ENCODE measurements at places on chromosomes 3 and 15.

- peak; percentile 37 for DNase-seq
Measured at GRCh38 chr3:105853801-105854432, 14.9 kb downstream of the CBLB start.

DNA sequence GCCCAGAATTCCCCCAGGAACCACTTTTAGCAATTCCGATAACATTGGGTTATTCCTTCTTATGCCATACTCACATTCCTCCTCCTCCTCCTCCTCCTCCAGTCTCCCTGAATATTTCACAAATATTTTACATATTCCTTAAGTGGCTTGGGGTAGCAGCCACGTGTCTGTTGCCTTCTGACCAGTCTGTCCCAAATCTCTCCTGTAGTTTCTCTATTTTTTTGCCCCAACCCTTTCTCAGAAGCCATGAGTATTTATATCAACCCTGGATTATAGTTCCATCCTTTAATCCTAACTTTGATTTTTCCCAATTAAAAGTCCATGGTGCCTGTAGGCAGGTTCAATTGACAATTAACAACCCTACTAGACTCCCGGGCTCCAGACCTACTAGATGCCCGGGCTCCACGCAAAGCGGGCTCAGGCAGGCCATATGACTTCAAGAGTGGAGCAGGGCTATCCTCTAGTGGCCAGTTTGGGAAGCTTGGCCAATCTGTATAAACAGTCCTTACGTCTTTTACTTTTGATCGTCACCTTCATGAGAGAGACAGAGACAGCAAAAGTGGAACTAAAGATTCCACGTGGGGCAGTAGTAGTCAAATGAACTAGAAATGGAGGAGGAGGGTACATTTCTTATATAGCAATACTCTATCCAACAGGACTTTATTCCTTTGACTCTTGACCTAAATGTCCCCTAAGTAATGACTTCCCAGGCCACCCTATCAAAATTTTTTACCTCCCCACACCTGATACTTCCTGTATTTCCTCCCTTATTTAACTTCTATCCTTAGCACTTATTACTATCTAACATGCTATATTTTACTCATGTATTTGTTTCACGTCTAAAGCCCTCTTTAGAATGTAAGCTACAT is 69.7 kb downstream of the USF3 start:
- DNase-seq: peak; percentile 49

DNA sequence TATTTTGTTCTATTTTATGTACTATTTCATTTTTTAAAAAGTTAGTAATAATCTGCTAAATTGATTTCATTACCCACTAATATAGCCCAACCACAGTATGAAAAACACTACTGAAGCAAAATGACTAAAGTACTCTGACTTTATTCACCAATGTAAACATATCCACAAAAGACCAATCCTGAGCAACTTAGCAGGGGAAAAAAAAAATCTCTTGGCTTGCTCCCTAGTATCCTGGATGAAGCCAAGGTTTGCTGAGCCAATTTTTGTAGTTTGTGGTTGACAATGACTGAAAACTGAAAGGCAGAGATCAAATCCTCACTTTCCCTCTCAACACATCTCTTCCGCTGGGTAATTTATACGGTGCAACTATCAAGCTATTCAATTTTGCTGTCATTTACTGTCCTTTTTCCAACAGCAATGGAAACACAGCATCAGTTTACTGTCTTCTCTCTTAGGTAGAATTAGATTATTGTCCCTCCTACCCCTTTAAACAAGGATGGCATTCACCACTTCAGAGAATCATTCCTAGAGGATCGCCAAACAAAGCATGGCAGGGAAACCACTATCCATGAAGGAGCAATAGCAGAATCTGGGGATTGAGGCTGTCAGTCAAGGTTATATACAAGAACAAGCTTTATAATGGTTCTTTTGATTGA is 149.7 kb downstream of the THRB start:
- no peak for DNase-seq

DNA sequence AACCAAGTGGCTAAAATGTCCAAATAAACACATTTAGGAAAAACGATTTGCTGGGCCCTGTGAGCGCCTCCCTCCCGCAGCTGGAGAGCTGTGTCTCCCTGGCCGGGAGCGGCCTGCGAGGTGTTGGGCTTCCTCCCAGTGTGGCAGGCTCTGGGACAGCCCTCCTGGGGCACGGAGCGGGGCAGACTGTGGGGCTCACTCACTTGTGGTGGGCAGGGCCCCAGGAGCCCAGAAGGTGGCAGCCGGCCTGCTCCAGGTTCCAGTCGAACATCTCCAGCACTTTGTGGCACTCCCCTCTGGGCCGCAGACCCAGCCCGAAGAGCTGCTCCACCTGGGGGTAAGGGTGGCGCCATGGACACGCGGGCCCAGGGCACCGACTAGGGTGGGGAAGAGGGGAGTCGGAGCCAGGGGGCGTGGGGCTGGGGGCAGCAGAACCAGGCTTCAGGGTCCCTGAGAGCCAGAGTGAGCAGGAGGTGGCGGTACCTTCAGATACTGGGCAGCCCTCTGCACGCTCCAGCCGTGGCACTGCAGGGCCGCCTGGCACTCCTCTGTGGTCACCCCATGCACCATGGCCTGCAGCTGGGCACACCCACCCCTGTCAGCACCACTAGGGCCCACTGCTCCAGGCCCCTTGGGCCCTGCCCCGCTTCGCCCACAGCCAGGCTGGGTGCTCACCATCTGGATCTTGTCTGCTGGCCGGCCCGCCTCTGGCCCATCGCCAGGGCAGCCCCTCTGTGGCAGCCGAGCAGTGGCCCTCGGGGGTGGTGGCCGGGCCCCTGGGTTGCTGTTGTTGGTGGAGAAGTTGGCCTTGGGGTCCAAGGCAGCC is 41.5 kb downstream of the TNK2 start:
- DNase-seq: no peak

DNA sequence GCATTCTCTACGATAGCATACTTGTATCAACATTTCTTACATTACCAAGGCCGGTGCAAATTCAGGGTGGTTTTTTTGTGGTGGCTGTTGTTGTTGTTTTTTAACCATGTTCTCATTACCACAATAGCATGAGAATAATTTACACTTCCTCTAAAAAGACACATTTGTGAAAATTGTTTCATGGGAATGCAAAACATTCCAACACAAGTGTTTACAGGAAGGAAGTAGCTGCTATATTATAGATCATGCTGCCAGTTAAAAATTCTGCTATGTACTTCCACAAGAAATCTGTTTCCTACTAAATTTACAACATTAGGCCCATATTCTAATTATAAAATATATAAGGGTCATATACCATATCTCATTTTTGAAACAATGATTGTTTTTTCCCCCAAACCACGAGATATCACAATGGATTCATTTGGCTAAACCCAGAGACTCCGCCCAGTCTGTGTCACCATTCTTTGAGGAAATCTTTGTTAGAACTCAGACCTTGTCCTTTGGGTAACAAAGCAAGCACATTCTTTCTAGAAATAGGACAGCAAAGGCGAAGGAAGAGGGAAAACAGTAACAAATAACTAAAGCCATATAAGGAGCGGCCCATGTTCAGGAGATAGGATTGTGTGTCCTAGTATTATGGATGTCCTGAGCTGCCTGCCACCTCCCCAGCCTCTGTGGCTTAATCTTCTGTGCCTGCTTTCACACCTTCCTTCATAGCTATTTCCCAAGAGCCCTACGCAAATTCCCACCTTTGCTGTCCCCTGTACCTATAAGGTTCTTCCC is 60.1 kb downstream of the UACA start:
- no peak for DNase-seq

- DNase-seq: no peak
Measured at GRCh38 chr3:58404396-58404795, 29.2 kb downstream of the PDHB start.

DNA sequence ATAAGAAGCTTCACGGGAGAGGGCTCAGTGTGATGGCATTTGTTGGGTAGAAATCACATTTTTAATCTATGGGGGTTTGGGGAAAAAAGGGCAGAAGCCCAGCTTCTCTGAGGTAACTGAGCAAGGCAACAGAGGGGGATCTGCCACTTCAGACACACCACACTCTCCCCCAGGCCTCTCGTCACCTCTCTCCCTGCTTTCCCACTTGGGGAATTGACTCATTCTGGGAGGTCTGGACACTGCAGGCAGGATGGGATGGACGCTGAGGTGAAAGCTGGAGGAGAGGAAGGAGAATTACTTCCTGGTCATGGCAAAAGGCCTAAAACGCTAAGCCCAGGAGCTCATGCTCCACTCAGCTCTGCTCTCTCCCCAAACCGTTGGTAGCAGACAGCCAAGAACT is 33.2 kb downstream of the MYO5C start:
- DNase-seq: peak; percentile 27

DNA sequence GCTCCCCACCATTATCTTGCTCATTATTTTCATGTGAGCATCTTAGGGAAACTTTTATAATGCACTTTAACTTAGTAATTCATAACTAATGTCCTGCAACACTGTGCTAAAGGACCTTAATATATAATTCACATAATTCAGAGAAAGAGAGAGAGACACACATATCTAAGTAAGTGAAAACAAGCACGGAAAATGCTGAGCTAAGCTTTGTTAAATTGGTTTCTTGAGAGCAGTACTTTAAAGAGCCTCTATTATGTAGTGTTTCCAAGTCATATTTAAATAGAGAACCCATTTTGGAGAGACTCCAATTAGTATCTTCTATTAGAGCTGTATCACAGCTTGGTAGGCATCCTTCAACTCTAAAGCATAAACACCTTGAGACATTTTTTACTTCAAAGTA is 354.1 kb upstream of the SOX14 start:
- DNase-seq: no peak

DNA sequence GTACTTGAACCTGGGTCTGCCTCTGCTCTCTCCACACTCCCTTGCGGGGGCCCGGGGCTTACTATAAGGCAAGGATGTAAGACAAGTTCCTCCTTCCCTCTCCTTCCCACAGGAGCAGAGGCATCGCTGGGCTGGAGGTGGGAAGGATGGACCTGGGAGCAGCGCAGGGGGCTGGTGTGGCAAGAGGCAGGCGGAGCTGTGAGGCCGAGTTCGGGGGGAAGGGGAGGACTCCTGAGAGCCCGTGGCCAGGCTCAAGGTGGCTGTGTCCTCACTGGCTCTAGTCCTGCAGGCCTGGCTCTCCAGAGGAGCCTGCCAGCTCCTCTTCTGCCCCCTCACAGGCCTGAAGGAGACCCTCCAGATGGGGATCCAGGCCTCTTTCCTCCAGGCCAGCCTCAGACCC is 1.0 kb upstream of the NR2E3 start:
- no peak for DNase-seq

DNA sequence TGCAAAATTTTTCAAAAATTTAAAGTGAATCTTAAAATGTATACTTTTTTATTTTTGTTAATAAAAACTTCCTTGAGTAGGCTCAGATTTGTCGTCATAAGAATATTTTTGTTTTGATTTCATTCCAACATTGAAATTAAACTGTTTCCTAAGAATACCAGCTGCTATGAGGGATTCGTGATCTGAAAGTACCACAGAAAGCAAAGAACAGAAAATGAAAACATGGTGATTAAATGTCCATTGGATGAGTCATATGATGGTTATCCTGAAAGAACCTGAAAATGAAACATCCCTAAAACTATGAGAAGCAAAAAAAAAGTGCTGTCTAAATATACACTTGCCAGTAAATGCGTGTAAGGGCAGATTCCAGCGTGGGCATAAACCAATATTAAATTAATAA is 143.8 kb downstream of the GMNC start:
- no peak for DNase-seq

- no peak for DNase-seq
Measured at GRCh38 chr3:32121137-32121536, 14.7 kb downstream of the GPD1L start.

- DNase-seq: no peak
Measured at GRCh38 chr3:9810433-9810770, 340 bp downstream of the TTLL3 start.

DNA sequence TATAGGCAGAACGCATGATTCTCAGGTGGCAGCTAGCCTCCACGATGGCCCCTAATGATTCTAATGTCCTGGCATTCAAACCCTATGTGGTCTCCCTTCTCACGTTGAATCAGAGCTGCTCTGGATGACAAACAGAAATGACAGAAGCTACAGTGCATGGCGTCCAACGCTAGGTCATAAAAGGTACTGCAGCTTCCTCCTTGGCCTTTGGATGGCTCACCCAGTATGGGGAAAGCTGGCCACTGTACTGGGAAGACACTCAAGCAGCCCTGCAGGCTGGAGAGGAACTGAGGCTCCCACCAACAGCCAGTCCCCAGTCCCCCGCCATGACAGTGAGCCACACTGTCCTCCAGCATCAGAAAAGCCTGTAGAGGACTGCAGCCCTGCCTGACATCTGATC is 286.3 kb downstream of the FAM43A start:
- no peak for DNase-seq

GRCh38 chr3:154792828-154793227 is 287.3 kb upstream of the MME start:
- DNase-seq: no peak

DNA sequence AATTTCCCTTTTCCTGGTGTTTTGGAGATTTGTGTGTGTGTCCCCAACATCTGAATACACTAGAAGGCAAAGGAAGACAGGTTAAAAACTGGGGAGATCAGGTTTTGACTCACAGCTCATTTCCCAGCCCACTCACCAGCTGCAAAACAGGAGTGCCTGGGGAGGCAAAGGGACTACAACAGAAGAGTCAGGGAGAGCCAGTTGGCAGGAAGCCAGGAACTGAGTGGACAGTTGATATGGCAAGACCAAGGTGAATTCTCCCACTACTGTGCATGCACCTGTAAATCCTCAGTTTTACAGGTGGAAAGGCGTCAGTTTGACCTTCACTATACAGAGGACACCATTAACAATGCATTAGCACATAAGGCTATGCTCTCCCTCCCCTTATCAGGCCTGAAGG is 901.5 kb upstream of the SEMA6D start:
- DNase-seq: no peak

DNA sequence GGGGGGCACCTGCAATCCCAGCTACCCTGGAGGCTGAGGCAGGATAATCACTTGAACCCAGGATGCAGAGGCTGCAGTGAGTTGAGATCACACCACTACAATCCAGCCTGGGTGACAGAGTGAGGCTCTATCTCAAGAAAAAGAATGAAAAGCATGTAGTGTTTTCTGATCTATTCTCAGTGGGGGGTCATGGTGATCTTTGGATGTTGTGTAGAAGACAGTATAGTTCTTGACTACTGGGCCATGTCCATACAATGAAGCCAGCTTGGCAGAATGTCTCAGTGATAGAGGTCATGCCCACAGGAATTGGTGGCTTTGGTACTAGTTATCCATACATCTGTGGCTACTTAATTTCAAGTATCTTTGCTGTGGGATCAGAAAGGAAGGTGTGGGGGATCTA is 26.8 kb upstream of the NANOGP8 start:
- DNase-seq: no peak

- DNase-seq: no peak
Measured at GRCh38 chr3:64291345-64291744, 66.1 kb upstream of the PRICKLE2 start.

Data from GM10248 (cell line).